Ammon's horn (tissue), 1 donor: ENCODE measurements at places on chromosomes 7 and 10.

GRCh38 chr7:114979388-114979787 is 57.5 kb downstream of the MDFIC start:
- no peak for DNase-seq

GRCh38 chr7:31263338-31263737 is 77.2 kb downstream of the NEUROD6 start:
- no peak for DNase-seq

GRCh38 chr10:118042336-118042735 is 4.4 kb downstream of the RAB11FIP2 start:
- no peak for DNase-seq

GRCh38 chr7:85205754-85206153 is 18.9 kb upstream of the SEMA3D start:
- DNase-seq = no peak

DNA sequence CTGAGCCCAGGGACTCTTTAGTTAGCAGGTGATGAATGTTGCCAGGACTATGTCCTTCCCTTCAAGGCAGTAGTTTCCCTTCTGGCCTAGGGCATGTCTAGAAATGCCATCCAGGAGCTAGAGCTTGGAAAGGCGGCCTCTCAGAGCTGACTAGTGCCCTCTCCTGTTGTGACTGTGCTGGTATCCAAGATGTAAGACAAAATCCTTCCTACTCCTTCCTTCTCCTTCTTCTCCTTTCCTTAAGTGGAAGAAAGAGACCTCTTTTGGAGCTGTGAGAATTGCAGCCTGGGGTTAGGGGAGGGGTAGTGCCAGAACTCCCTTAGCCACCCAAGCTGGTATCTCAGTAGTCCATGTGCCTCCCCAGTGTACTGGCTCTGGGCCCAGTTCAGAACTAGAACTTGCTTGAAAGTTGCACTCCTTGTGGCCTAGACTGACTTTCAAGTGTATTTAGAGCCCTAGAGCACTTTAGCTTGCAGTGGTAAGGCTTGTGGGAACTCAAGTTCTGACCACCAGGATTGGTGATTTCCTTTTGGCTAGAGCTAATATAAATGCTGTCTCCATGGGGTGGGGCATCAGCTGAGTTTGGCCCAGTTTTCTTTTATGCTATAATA is 118.8 kb downstream of the NPSR1 start:
- no peak for DNase-seq

DNA sequence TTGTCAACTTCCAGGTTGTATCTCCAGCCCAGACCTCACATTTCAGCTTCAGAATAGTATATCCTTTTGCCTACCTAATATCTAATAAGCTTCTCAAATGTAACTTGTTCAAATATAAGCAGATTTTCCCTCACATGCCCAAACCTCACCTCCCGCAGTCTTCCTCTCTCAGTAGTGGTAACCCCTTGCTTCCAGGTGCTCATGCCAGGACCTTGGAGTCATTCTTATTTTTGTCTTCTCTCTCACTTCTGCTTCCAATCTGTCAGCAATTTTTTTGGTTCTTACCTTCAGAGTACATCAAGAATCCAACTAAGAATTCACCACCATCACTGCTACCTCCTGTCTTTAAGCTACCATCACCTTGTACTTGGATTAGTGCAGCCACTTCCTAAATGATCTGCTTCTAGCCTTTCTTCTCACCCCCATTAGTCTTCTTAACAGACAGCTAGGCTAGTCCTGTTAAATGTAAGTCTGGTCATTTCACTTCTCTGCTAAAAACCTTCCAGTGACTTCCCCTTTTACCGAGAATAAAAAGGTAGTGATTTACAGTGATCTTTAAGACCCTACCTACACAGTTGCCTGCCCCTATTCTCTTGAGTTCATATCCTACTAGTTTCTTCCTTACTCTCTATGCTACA is 14.0 kb downstream of the ANKIB1 start:
- DNase-seq = no peak

DNA sequence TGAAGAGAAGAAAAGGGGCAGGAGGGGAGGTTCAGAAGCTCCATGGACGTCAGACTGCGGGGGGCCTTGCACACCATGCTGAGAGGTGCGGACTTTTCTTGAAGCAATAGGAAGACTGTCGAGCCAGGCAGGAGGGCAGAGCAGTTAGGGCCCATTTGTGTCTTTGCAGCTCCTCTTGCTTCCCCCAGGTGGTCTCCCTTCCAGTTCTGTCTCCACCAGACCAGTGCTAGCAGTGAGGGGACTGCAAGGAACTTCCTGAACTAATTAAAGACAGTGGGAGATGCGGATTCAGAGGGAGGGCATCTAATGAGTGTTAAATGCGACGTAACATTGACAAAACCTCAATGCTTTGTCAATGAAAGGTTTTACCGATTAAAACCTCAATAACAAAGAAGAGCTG is 225.4 kb downstream of the USP6NL start:
- no peak for DNase-seq

DNA sequence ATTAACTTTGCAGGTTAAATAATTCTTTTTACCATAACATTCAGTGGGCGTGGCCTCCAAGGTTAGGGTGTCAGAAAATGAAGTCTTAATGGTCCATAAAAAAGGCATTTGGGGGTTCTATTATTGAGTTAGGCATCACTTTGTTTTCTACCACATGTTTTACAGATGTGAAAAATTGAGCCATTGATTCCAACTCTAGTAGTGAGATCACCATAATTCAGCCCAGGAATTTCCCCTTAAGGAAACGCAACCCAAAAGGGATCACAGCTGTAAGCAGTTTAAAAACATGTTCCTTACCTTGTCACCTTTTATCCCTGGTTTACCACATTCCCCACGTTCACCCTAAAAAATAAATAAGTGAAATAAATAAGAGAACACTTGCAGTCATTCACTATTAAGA is 24.9 kb downstream of the COL28A1 start:
- no peak for DNase-seq

GRCh38 chr7:44735403-44736165 is 13.1 kb upstream of the ZMIZ2 start:
- DNase-seq = no peak

GRCh38 chr7:127786184-127786583 is 134.2 kb downstream of the SND1 start:
- no peak for DNase-seq

DNA sequence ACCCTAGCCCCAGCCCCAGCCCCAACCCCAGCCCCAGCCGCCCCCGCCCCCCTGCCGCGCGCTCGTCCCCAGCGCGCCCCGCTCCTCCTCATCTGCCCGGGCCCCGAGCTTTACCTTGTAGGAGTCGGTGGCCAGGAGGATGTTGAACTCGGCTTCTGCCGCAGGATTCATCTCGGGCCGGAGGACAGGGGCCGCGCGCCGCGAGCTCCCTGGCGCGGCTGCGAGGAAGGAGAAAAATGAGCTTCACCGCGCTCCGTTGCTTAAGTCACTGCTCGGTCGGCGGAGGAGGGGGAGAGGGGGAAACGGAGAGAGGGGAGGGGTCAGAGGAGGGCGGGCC is at the start of gene NAMPT:
Gene NAMPT (minus strand): TSS at position 270 of the 337 bp plus-strand sequence. CDS start 99 bp downstream, at position 171.
- no peak for DNase-seq

DNA sequence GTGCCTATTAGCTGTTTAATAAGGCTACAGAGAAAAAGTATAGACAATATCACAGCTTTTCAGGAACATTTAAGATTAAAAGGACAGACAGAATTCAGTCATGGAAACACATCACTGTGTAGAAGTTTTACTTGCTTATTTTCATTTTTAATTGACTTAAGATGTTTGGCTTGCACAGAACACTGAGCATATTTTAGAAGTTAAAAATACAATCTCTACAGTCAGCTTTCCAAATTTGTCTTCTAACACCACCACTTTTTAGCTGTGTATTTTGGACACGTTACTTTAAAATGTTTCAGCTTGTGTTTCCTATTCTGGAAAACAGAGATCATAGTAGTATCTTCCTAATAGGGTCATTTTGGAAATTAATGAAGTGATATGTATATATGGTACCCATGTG is 11.8 kb downstream of the CFAP69 start:
- DNase-seq = no peak

DNA sequence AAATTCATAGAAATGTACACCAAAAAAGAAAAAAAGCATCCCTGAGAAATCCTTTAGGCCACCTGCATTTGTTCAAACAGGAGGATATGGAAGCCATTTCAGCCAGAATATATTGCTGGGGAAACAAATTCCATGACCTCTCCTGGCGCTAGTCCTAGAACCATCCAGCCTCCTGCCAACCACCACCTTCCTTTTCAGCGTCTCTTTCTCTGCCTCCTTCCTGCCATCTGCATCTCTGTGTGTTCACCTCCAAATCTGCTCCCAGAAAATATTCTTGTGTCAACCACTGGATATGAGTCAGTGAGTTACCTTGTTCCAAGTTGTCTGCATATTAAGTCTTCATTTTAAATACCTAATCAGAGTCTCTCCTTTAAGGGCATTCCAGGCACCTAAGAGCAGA is 50.6 kb upstream of the NPY start:
- DNase-seq = no peak

DNA sequence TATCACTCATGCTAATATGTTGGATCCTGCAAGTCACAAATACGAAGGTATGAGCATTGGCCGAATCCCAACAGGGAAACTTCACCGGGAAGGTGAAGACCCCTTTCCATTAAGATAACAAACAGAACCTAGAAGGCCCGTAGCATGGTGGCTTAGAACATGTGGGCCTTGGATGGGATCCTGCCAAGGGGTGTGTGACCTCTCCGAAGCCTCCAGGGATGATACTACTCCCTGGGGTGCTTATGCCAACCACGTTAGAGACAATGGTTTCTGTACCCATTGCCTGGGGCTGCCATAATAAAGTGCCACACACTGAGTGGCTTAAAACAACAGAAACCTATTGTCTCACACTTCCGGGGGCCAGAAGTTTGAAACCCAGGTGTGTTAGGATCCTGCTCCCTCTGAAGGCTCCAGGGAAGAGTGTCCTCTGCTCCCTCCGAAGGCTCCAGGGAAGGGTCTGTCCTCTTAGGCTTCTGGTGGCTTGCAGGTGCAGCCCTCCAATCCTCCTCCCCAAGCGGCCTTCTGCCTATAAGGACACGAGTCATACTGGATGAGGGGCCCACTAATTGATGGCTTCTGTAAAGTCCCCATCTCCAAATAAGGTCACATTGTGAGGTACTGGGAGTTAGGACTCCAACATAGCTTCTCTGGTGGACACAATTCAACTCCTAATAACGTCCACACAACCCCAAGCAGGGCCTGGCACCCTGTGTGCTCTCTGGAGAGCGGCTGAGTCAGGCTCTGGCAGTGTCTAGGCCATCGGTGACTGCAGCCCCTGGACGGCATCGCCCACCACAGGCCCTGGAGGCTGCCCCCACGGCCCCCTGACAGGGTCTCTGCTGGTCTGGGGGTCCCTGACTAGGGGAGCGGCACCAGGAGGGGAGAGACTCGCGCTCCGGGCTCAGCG is 992 bp upstream of the MGMT start:
- DNase-seq = no peak

- no peak for DNase-seq
These were observed 13.9 kb downstream of the MGAM2 start for GRCh38 chr7:142125256-142125955.

DNA sequence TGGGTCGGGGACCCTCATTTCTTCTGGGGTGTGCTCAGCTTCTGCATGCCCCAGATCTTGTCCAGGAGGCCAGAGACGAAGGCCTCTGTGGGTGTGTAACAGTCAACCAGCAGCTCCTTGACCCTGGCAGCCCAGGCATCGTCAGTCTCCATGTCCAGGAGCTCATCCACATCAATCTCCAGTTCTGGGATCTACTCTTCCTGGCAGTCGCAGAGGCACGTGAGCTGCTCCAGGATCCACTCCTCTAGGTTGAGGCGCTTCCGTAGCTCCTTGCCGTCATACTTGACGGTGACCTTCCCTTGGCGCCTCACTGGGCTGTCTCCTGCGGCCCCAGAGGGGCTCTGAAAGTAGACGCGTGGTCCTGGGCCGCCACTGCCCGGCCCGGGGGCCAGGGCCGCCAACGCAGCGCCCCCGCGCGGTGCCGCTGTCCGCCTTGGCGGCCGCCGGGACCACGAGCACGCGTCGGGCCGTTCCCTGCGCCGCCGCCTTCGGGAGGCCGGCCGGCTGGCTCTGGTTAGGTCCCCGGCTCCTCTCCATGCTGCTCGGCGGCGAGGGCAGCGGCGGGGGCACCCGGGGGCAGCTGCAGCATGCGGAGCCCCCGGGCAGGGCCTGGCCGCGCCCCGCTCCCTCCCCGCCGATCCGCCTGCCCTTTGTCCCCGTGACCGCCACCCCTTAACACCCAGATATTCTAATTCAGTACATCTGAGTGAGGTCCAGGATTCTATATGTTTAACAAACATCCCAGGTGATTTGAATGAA is 170.5 kb downstream of the SEPTIN7 start:
- no peak for DNase-seq

- no peak for DNase-seq
These were observed 285.0 kb downstream of the PHTF2 start for GRCh38 chr7:78083476-78084120.

GRCh38 chr7:77687100-77687746 is 9.0 kb upstream of the RSBN1L start:
- DNase-seq = no peak

DNA sequence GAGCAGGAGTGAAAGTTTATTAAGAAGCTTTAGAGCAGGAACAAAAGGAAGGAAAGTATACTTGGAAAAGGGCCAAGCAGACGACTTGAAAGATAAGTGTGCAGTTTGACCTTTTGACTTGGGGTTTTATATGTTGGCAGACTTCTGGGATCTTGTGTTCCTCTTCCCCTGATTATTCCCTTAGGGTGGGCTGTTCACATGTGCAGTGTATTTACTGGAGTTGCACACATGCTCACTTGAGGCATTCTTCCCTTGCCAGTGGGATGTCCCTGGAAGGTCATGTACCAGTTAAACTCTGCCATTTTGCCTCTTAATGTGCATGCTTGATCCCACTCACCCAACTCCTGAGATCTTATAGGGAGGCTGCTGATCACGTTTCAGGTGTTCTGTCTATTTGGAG is 23.4 kb upstream of the ARHGAP12 start:
- DNase-seq = no peak
